T-helper 2 cell treated with Interferon-gamma antibody and Interleukin-4, amounts not matched to agents 5 μg/mL and 100 μg/mL, for 36 hours (primary cell): ENCODE measurements at places on chromosomes 2 and 18.

DNA sequence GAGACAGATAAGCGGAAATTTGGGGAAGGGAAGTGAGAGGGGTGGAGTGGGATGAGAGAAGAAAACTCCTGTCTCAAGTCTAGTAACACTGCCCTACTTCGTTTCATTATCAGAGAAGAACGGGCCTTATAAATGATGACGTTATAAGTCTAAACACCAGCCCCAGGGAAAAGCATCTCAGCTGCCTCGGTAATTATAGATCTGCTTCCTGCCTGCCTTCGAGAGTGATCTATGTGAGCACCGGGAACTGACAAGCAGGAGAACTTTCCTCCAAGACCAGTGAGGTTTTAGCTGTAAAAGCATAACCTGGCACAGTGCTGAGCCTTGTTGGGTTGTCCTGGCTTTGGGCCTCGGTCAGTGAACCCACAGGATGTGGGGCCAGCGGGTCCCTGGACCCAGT lies 227.9 kb upstream of the SIX2 start:
- no peak for DNase-seq

GRCh38 chr18:77096936-77097886 lies 35.4 kb downstream of the MBP start:
- no peak for DNase-seq

- no peak for DNase-seq
Observed at GRCh38 chr18:22983175-22983574, 50.0 kb downstream of the RBBP8 start.

DNA sequence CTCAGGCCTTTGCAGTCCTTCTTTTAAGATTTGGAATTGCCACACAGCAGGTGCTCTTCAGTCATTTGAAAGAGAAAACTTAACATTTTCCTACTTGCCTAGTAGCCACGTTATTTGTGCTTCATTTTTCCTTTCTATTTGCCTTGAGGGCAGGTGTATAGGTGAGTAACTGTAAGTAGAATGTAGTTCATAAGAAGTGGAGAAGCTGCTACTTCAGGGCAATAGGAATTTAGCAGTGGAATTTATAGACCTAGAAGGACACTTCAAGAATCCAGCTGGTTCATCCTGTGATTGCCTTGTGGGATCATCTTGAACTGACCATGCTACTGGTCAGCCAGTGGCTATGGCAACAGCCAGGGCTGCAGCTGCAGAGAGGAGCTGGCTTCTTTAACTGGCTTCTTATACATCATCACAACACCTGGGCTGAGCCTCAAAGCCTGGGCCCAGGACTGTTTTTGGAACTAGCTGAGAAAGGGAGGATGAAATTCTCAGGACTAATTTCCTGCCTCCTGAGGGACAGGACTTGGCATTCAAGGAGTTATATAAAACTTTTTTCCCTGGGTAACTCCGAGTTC lies 5.1 kb upstream of the LANCL1 start:
- no peak for DNase-seq

- no peak for DNase-seq
Observed at GRCh38 chr2:205800773-205801172, 118.5 kb downstream of the NRP2 start.

GRCh38 chr2:193963472-193964119 lies 1693.4 kb upstream of the SLC39A10 start:
- no peak for DNase-seq

DNA sequence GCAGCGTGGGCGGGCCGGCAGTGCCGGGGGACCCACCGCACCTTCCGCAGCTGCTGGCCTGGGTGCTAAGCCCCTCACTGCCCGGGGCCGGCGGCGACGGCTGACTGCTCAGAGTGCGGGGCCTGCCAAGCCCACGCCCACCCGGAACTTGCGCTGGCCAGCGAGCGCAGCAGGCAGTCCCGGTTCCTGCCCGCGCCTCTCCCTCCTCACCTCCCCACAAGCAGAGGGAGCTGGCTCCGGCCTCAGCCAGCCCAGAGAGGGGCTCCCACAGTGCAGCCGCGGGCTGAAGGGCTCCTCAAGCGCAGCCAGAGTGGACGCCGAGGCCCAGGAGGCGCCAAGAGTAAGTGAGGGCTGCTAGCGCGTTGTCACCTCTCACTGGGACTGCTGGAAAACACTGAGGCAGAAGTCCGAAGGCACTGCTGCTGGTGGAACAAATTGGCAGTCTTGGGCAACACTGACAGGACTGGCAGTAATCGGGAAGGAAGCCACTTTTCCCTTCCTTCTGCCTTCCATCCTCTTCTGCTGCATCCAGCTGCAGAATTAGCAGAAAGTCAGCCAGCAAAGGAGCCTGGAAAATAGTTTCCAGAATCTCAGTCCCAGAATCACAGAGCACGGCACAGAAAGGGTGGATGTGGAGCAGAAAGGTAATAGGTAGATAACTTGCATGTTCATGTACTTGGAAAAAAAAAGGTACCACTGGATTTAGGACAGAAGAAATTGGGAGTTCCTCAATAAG lies 179.4 kb upstream of the FN1 start:
- DNase-seq = no peak

GRCh38 chr2:111171337-111171930 lies 50.7 kb downstream of the BCL2L11 start:
- DNase-seq = no peak
